Stimulated activated CD8-positive, alpha-beta memory T cell treated with anti-CD3 and anti-CD28 coated beads, Interleukin-12 subunit alpha, Interleukin-12 subunit beta, amount 100 ng/mL, for 1 hour (primary cell): ENCODE measurements at places on chromosomes 5 and 9.

GRCh38 chr5:112329419-112330090, 89.5 kb downstream of the EPB41L4A start:
- DNase-seq: no peak

GRCh38 chr5:1756481-1756880, 43.2 kb downstream of the MRPL36 start:
- no peak for DNase-seq

- DNase-seq: no peak
Observed at GRCh38 chr9:87040410-87041009, 93.2 kb upstream of the GAS1 start.

GRCh38 chr5:66498791-66499207, 97.4 kb upstream of the MAST4 start:
- no peak for DNase-seq

GRCh38 chr9:23451802-23452418, 374.1 kb downstream of the ELAVL2 start:
- DNase-seq: no peak

- DNase-seq: no peak
Observed at GRCh38 chr5:2169850-2170760, 287.4 kb upstream of the IRX4 start.

DNA sequence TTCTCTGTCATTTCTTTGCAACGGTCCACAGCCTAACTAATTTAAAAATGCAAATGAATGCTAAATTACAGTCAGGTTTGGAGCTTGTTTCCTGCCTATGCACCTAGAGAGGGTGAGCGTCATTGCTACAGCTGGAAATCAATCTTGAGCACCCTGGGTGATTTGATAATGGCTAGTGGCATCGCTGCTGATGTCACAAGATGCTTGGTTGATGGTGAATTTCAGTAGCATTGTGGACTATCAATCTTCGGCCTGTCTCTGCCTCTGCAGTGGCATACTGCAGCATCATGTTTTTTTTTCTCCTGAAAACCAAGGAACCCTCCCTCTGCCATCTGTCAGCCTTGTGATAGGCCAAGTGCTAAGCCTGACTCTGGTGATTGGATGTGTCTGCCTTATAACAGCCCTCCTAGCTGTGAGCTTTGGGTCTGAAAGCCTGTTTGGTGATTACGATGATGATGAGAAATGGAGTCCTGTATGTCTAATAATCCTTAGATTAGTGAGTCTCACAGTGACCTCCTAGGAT, 75.3 kb downstream of the NMUR2 start:
- no peak for DNase-seq
